Urinary bladder (tissue), 4 donors: ENCODE measurements at places on chromosomes 2 and 18.
A peak's percentile ranks its signal among the peaks of the same experiment; 100 is the strongest.

GRCh38 chr2:32825291-32825712 lies 121.5 kb upstream of the LTBP1 start:
- no peak for DNase-seq

DNA sequence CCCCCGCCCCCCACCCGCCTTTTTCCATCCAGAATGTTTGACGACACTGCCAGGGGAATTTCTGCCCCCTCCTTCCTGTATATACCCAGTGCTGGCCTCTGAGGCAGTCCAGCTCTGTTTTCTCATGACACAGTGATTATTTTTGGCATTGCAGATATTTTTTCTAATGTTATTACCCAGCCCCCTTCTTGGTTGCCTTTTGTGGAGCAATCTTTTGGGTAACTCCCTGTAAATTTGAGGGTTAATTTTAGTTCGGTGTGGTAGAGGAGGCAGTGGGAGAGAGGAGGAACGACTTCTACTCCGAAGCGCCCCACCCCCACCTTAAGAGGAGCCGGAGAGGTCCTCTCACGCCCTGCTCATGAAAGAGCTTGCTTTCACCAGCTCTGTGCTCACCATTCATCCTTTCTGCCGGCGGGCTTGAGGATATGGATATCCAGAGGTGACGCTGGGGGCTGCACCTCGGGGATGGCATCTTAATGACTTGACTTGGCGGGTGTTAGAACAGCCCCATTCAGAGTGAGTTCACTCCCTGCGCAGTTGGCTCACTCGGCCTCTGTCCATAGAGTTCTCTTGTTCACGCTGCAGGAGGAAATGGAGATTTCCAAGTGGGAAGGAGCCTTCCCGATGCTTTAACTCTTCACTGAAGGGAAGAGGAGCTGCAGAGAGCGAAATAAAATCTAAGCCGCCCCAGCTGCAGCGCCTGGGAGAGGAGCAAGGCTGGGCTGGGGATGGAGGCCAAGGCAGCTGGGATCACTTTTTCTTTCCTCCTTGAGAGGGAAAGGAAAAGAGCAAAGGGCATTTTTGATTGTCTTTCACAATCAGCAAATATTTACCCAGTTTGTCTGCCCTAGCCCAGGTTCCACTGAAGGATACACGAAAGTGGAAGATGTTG lies 38.4 kb downstream of the EPAS1 start:
- peak; percentile 58 for DNase-seq

- no peak for DNase-seq
Measured at GRCh38 chr2:72146347-72147302, 1.0 kb downstream of the CYP26B1 start.

DNA sequence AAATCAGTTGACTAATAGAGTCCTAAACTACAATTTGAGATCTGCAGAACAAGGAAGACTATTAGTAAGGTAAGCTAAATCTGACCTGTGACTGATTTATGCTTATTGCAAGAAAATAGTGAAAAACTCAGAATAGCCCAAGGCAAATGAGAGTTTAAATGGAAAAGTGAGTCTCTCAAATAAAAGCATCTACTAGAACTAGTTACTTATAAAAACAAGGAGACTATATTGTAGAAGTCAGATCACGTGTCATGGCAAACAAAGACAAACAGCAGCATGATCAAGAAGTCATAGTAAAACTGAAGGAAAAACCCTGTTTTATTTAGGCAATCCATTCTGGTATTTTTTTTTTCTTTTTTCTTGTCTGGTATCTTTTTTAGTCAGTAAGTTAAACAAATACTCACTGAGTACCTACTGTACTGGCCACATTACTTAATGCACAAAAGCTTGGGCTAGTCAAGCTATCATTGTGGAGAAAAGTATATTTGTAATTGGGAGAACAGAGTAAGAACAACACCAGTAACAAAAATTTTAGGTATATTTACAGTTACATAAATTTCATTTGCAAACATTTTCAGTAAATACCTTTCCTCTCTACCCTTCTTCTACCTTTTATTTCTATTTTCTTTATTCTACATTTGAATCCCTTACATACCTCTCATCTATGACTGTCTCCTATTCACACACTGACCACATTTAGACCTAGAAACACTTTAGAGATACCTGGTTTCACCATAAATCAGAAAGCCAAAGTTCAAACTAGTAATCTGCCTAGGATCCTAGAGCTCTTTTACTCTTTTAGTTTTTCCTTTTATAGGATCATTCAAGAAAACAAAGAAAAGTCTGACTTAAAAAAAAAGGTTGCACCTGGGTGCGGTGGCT lies 23.7 kb downstream of the CCDC88A start:
- DNase-seq, result no peak

GRCh38 chr2:231692847-231693246 lies 15.5 kb upstream of the PTMA start:
- DNase-seq, result no peak
